MCF 10A (cell line): ENCODE measurements at places on chromosomes 12 and 14.
A peak's percentile ranks its signal among the peaks of the same experiment; 100 is the strongest.

DNA sequence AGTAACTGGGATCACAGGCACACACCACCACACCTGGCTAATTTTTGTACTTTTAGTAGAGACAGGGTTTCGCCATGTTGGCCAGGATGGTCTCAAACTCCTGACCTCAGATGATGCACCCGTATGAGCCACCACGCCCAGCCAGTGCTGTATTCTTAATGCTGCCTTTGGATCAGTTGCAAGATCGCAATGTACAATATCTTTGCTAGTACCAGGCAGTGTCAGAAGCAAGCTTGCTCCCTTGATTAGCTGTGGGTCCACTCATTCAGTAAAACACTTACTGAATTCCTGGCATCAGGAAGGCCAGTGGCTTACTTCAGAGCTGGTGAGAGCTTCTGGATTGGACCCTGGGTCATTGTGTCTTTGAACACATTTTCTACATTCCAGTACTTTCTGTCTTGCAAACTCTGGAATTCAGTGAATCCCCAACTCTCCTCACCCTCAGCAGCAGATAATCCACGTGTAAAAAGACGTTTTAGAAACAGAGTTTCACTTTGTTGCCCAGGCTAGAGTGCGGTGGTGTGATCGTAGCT, 1183.7 kb downstream of the AACS start:
- no peak for DNase-seq

GRCh38 chr12:114733919-114734318, 49.9 kb upstream of the TBX3 start:
- DNase-seq = no peak

DNA sequence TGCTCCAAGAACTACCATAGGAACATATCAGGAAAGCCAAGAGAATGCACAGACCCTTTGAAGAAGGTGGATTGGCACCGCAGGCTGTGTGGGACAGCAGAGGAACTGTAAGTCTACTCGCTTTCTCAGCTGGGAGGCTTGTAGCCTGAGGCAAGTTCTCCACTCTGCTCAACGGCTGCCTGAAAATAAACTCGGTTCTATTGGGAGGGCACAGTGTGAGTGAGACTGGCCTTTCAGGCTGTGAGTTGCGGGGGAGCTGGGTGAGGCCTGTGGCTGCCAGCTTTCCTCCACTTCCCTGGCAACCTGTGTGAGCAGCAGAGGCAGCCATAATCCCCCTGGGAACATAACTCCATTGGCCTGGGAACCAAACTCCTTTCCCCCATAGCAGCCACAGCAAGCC, 132.1 kb downstream of the ANKS1B start:
- no peak for DNase-seq

DNA sequence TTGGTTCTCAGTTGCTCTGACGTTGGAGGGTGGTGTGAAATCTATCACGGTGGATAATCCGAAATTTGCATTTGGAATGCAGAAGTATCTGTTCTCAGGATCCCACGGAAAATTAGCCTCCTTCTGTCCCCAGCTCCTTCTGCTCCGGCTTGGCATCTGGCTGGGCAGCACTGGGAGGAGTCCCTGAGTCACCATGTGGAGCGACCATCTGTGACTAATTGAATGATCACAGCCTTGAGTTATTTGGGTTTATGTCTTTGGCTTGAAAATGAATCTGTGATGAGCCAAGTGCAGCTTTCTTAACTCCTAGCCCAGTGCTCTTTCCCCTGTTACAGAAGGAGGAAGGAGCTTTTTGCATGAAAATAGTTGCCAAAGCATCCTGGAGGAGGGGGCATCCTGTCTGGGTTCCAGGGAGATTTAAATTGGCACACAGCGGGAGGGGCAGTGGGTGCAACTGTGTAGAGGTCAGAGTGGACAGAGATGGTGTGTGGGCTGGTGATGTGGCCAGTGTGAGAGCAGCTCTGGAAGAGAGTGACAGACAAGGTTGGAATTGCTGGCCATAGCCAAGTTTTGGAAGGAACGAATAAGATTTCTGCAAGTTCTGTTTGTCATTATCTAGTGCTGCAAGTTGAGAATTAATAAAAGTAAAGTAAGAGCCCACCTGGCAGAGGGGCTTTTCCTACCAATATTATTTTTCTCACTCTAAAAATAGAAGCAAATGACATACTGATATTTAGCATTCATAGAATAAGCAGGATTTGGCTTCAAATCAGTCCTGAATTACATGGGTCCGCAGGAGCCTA, 74.4 kb downstream of the SLC24A4 start:
- peak; percentile 58 for DNase-seq

DNA sequence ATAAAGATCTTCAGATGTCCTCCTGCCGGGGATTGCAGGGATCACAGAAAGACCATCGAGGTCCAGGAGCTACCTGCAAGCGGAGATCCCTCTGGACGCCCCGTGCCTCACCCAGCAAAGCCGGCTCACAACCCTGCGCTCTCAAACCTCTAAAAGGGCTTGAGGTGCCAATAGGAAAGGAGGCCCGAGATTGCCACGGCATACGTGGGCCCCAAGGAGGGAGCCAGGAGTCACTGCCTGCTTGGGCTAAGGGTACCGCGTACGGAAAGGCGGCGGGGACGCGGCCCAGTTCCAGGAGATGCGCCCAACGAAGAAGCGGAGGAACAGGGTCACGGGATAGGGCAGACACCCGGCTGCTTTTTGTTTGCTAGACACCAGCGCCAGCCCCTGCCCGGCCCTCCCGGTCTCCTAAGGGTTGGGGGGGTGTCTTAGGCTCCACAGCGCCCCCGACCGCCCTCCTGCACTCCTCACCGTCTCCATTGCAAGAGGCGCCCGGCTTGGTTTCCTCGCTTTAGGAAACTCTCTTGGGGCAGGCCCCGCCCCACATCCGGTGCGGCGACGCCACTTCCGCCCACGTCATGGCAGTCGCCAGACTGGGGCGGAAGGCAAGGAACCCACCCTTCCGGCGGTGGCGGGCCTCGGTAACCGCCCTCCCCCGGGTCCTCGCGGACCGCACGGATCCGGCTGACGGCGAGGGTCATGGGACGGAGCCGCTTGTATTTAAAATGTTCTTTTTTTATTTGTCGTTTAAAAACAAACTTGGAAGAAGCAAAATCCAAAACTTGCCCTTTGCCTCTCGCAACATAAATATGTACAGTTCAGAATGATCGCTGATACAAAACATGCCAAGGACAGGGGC, at the start of gene PRKAG1:
Gene PRKAG1, minus strand, starts transcription at position 516 of the 859 bp plus-strand sequence. Its CDS starts 36 bp downstream, at position 480.
- peak; percentile 96 for DNase-seq

DNA sequence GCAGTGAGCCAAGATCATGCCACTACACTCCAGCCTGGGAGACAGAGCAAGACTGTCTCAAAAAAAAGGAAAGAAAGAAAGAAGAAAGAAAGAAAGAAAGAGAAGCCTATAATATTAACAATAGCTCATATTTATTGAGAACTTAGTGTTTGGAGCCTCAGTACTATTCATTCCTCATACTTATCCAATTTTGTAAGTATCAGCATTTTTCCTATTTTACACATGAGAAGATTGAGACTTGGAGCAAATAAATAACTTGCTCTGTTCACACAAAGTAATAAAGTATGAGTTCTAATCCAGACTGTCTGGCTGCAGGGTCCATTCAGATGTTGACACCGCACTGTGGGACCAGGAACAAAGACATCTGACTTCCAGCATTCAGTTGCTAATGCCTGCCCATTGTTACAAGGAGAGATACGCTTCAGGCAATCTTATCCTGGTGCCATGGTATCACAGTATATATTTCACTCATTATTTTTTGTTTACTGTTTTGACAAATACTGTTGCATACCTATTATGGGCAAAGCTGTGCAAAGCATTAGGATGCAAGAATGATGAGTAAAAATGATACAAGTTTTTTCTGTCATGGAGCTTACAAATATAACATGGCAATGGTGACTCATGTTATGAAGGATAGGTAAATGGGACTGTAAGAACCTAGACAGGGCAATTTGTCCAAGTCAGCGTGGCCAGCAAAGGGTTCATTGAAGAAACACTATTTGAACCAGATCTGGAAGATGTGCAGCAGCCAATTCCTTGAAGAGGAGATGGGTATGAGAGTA, 21.4 kb upstream of the TMTC2 start:
- DNase-seq = no peak

GRCh38 chr12:114678028-114678427, 5.9 kb downstream of the TBX3 start:
- no peak for DNase-seq

GRCh38 chr14:106207316-106207715, 680.9 kb downstream of the TMEM121 start:
- no peak for DNase-seq

DNA sequence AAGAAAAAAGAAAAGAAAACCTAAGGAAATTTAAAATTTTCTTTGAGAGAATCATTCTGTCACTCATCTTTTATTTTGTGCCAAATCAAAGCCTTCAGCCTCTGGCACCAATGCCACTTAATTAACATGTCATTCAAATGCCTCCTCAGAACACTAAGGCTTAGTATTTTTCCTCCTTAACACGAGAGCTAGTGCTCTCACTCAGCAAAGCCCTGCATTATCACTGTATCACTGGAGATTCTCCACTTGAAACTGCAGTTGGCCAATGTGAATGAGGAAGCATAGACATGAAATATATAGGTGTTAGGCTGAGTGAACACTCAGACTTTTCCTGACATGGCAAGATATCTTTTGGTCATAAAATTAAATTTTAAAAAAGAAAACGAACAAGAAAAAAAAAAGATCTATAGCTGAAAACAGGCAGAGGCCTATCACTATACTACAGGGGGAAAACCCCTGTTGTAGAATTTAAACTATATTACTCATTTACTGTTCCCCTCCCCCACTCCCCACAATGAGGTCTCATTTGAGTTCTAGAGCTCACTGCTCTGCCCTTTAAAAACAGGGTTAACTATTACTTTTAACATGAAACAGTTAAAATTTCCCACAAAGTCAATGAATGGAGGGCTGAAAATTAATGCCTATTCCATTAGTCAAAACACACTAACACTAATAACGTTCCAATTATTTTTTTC, 5.1 kb downstream of the MBIP start:
- DNase-seq = no peak

GRCh38 chr12:47206450-47207339, 126.9 kb upstream of the AMIGO2 start:
- DNase-seq = no peak

DNA sequence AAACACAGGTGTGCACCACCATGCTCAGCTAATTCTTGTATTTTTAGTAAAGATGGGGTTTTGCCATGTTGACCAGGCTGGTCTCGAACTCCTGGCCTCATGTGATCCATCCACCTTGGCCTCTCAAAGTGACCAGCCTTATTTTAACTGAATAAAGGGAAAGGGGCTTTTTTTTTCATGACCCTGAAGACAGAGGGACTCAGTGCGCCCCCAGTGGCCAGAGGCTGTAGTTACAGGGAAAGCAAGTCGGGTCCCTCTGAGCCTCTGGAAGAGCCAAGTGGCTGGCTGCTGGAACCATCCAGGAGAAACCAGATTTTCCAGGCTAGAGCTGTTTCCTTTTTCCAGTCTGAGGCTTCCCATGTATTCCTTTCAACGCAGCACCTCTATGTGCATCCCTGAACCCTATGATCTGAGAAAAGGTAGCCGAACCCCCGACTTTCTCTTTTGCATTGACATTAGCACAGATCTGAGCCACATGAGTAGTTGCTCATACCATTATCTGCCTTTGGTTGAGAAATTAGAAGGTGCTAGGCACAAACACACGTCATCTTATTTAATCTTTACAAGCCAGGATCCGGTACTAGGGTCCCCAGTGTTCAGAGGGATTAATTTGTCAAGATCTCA, 342.7 kb downstream of the CACNA1C start:
- DNase-seq = peak; percentile 59

GRCh38 chr12:63410197-63410596, 258.1 kb downstream of the DPY19L2 start:
- DNase-seq = no peak
